ENCODE measurements at places on chromosomes 5 and 9.

DNA sequence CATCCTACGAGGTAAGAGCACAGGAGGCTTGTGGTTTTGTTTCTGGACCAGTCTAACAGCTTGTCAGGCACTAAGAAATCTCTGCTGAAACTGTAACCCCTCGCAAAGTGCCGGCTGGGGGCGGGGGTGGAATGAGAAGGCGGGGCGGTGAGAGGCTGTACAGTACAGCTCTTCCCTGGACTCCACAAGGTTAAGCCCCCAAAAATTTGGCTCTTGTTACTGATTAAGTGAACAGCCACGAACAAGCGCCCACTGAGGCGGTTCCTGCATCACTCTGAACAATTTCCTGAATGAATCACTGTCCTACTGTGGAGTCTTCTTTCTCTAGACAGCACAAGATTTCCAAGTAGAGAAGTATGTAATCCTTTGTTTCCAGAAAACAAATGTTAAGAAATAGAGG, 6.8 kb downstream of the FBP2 start:
- no peak for DNase-seq

DNA sequence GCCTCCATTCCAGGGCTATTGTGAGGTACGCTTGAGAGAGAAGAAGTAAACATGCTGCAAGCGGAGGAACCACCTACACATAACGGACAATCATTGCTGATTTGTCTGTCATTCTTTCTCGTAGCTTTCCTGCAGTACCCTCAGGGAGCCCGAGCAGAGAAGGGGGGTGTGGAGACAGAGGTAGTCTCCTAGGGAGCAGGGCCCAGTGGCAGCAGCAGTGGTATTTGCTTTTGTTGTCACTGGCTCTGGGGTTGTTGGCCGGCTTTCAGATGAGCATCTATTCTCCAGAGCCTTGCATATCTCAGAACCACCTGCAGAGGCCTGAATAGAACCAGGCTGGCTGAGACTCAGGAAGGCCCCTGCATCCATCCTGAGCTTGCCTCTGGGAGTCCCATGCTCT, 19.9 kb downstream of the ENHO start:
- DNase-seq = no peak

- DNase-seq = no peak
These were observed 30.7 kb downstream of the OR2V1 start for GRCh38 chr5:181100121-181100875.

GRCh38 chr9:78207319-78207718, 28.6 kb upstream of the CEP78 start:
- DNase-seq = no peak

GRCh38 chr9:109789556-109789955, 9.6 kb downstream of the PALM2AKAP2 start:
- no peak for DNase-seq

DNA sequence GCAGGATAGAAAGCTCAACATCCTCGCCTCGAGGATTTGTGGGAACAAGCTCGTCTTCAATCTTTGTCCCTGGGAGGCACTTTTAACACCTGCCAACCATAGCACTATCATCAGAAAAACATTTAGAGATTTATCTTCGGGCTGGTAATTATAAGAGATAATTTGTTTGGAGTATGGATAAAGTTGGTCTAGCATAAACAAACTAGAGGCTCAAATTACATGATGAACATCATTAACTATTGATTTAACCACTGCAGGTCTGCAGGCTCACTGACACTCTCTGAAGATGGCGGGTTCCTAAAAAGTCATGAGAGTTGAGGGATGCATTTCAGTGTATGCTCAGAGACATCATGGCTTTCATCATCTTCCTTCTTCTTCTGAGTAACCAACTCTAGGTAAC, 25.8 kb upstream of the PCA3 start:
- DNase-seq = no peak

GRCh38 chr5:71631070-71631469, 43.9 kb downstream of the MCCC2 start:
- DNase-seq = no peak

DNA sequence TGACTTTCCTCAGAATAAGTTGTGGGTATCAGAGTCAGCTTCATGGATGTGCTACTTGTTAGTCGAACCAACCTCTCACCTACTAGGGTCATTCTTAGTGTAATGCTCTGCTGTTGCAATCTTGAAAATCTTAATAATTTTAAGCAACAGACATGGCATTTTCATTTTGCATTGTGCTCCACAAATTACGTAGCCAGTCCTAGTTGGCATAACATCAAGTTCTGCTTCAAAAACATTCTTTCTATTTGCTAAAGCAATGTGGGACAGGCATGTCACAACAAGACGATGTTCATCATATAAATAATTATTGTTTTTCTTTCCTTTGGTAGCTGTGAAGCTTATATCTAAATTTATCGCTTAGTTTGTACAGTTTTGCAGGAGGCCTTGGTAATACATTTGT, 39.3 kb upstream of the CDH12 start:
- no peak for DNase-seq

DNA sequence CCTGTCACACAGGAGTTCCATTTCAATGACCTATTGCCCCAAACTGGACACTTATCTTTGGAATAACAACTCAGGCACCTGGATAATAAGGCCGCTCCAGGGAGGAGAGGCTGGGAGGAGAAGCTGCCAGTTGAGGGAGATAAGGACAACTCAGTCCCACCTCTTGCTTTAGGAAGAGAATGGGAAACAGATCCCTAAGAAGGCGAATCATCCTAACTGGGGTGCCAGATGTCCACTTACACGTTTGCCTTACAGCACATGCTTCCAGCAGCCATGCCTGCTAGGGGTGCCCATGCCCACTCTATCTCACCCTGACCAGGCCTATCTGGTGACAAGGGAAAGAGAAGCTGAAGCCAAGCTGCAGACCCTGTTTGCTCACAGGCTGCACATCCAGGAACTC, 6.5 kb downstream of the HK3 start:
- DNase-seq = no peak

- no peak for DNase-seq
These were observed 162.0 kb downstream of the SLC25A46 start for GRCh38 chr5:110900829-110901228.

DNA sequence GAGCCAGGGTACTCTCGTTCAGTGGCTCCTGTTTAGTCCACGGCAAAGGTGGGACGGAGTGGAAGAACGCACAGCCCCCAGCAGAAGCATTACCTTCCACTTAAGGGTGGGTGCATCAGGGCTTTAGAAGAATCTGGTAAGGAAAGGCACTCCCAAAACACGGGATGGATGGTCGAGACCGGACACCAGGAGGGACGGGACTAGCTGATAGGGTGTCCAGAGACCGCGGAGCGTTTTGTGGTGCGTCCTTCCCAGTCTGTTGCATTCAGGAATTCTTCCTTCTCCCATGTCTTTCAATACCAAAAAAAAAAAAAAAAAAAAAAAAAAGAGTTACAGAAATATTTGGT, 545 bp upstream of the CTSV start:
- DNase-seq = no peak

DNA sequence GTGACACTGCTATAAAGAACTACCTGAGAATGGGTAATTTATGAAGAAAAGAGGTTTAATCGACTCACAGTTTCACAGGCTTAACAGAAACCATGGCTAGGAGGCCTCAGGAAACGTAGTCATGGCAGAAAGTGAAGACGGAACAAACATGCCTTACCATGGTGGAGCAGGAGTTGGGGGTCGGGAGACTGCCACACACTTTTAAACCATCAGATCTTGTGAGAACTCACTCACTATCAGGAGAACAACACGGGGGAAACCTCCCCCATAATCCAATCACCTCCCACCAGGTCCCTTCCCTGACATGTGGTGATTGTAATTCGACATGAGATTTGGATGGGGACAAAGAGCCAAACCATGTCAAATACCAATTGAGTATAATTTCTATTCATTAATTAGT, 2392.6 kb upstream of the C9orf72 start:
- no peak for DNase-seq

- no peak for DNase-seq
These were observed 969 bp downstream of the CLK4 start for GRCh38 chr5:178625679-178626483.

DNA sequence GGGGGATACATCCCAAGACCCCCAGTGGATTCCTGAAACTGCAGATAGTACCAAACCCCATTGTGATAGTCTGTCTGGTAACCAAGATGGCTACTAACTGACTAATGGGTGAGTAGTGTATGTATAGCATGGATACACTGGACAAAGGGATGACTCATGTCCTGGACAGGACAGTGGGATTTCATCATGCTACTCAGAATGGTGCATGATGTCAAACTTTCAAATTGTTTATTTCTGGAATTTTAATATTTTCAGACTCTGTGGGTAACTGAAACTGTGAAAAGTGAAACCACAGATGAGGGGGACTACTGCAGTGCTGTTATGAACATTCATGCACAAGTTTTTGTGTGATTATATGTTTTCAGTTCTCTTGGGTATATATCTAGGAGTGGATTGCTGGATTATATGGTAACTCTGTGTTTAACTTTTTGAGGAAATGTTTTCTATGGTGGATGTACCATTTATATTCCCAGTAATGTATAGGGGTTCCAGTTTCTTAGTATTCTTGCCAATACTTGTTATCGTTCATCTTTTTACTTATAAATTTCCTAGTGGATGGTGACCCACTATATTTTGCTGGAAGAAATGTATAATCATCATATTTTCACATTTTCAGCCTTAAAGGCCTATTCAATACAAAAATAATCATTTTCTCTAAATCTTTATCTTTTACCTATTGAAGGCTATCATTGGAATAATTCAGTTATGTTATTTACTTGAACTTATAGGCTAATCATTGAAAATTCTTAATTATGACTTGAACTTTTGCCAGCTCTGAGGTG, 140.9 kb downstream of the NR3C1 start:
- no peak for DNase-seq

DNA sequence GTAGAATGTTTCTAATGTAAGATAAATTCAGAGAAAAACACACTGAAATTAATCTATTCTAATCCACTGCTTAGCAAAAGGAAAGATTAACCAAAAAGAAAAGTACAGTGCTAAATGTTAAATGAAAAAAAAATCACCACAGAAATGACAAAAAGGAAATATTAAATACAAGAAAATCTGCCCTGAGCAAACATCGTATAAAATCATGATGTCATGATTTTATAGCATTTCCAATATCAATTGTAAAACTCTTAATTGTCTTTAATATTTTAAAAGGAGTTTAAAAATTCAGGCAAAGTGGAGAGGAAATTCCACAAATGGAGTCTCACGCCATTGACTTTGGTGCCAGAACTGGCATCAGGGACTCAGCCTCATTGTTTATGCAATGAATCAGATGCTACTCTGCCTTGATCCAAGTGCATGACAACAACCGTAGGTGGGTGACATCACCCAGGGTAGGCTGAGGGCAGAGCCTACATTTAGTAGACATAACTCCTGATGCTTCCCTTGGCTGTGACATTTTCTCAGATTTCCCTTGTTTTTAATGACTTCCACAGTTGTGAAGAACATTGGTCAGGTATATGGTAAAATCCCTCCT, 696.8 kb downstream of the SEMA5A start:
- no peak for DNase-seq

DNA sequence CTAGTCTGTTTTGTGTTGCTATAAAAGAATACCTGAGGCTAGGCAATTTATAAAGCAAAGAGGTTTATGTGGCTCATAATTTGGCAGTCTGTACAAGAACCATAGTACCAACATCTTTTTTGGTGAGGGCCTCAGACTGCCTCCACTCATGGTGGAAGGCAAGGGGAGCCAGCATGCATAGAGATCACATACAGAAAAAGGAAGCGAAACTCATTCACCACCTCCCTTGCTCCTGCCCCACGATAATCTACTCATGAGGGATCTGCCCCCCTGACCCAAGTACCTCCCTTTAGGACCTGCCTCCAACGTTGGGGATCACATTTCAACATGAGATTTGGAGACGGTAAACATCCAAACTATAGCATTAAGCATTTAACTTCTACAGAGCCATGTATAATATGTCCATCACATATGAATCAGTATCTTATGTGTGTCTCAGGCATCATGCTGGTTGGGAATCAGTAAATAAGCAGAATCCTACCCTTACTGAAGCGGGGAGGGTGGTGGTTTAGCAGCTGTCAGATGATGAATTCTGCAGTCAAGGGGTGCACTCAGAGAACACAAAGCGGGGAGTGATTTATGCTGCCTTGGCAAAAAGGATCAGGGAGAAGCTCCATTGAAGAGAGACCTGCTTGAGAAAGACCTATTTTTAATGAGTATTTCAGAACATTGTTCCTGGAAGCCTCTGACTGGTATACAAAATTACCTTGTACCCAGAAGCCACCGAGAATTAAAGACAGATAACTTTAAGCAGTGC, 34.8 kb downstream of the HMGXB3 start:
- DNase-seq = no peak

DNA sequence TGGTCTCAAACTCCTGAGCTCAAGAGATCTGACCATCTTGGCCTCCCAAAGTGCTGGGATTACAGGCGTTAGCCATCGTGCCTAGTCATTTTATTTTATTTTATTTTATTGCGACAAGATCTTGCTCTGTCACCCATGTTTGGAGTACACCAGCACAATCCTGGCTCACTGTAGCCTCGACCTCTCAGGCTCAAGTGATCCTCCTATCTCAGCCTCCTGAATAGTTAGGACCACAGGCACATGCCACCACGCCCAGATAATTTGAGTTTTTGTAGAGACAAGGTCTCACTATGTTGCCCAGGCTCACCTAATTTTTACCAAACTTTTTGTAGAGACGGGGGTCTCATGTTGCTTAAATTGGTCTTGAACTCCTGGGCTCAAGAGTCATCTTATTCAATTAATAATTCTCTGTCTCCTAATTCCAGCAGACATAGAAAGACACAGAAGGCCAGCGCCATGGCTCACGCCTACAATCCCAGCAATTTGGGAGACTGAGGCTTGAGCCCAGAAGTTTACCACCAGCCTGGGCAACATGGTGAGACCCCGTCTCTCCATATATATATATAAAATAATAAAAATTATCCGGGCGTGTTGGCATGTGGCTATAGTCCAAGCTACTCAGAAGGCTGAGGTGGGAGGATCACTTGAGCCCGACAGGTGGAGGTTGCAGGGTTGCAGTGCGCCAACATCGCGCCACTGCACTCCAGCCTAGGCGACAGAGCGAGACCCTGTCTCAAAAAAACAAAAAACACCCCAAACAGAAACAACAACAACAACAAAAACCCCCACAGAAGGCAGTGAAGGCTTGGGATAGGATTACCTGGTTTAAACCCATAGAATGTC, 1.0 kb upstream of the UBAP1 start:
- no peak for DNase-seq
